Activated CD8-positive, alpha-beta memory T cell treated with anti-CD3 and anti-CD28 coated beads for 36 hours (primary cell): ENCODE measurements at places on chromosomes 12 and 14. TPM values are rescaled to one million over a fixed set of nuclear protein-coding genes. Genes with fewer than 3 reads are reported as not detected.

The FBXO34 gene
- total RNA-seq = 17.3 TPM

The CLEC7A gene
- total RNA-seq = not detected

The PPP4R4 gene
- 1.4 TPM for total RNA-seq

The KRT85 gene
- not detected for total RNA-seq

The RAB15 gene
- 4.2 TPM for total RNA-seq

The IRAK3 gene
- total RNA-seq = 0.25 TPM

The MYF6 gene
- total RNA-seq = not detected
